ENCODE measurements at places on chromosomes 2 and 18. TPM values are rescaled to one million over a fixed set of nuclear protein-coding genes. Genes with fewer than 3 reads are reported as not detected.
A peak's percentile ranks its signal among the peaks of the same experiment; 100 is the strongest.

Gene COPS7B
- 53.9 TPM for total RNA-seq

DNA sequence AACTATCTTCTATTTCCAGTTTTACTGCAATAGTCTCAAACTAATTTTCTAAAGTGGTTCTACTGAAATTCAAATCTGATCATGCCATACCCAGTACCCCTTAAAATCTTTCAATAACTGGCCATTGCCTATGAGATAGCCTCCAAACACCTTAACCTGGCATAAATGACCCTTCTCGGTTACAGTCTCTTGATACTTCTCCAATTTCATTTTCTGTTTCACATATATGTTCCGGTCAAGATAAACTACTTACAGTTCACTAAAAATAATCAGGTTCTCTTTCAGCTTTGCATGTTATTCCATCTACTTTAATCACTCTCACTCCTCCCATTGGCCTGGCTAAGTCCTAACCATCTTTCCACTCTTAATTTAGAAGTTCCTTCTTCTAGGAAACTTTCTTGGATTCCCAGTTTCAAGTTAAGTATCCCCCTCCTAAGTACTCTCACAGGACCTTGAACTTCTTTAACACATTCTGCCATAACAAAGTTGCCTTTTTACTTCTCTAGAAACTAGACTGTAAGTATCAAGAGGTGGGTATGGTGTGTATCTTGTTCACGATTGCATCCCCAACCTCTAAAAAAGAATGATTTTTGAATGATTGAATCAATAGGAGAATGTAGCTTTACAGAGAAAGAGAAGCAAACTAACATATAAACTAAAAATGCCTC is 110.2 kb upstream of the RBBP8 start:
- H3K36me3 ChIP-seq: no peaks in the 10 kb centered on the region

- DNase-seq: no peak
- no peak overlapping the region for H3K27ac ChIP-seq
- H3K36me3 ChIP-seq: no peaks in the 10 kb centered on the region
Observed at GRCh38 chr2:80086831-80087230, 217.7 kb downstream of the LRRTM1 start.

Gene RAB27B
- total RNA-seq: 23.0 TPM

Gene AQP4
- not detected for total RNA-seq

- no peak for DNase-seq
- no peak overlapping the region for H3K27ac ChIP-seq
- H3K36me3 ChIP-seq: no peaks in the 10 kb centered on the region
- no peaks in the 10 kb centered on the region for H3K4me1 ChIP-seq
Observed at GRCh38 chr2:138428710-138429440, 72.7 kb upstream of the SPOPL start.

DNA sequence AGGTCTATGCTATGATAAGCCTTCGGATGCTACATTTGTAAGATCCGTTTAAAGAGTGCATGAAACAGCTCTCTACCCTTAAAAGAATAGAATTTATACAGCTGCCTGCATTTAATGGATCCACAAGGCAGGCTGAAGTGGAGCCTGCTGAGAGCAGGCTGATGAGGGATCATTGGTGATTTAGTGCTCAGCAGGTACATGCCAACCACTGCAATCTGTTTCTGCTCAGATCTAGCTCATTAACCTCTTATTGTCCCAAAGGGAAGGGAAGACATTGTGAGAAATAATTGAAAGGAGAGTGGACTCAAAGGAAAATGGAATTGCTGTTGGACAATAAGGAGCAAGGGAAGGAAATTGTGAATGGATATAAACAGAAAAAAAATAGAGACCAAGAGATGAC is 822.6 kb downstream of the TRIB2 start:
- H3K4me1 ChIP-seq: no peaks in the 10 kb centered on the region
- no peaks in the 10 kb centered on the region for H3K27me3 ChIP-seq
- H3K27ac ChIP-seq: no peak overlapping the region
- H3K4me3 ChIP-seq: no peak overlapping the region
- no peaks in the 10 kb centered on the region for H3K36me3 ChIP-seq
- no peak for DNase-seq

GRCh38 chr18:11308499-11308898 is 159.1 kb upstream of the PIEZO2 start:
- H3K4me1 ChIP-seq: no peaks in the 10 kb centered on the region
- DNase-seq: no peak
- no peak overlapping the region for H3K27ac ChIP-seq
- H3K4me3 ChIP-seq: no peak overlapping the region
- no peaks in the 10 kb centered on the region for H3K36me3 ChIP-seq

DNA sequence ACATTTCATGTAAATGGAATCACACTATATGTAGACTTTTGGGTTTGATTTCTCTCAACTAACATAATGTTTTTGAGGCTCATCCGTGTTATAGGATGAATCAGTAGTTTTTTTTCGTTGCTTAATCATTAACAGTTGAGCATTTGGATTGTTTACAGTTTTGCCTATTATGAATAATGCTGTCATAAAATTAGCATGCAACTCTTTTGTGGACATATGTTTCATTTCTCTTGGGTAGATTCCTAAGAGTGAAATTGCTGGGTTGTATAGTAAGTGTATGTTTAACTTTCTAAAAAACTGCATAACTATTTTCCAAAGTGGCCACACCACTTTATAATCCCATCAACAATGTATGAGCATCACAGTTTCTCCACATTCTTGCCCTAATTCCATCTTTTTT is 7.7 kb upstream of the RHBDD1 start:
- DNase-seq: no peak
- no peaks in the 10 kb centered on the region for H3K27me3 ChIP-seq
- H3K4me3 ChIP-seq: no peak overlapping the region
- H3K36me3 ChIP-seq: no peaks in the 10 kb centered on the region
- H3K27ac ChIP-seq: no peak overlapping the region

DNA sequence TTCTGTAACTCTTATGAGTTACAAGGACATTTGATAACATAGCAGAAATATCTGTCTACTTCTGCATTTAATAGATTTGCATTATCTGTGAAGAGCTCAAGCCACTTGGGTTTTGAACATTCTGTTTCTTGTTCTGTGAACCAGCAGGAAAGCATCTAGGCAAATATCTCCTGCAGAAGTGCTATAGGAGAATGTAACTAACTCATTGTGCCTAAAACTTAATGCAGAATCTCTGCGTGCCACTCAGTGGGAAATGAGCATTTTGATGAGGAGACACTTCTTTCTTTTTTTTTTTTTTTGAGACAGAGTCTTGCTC is 63.5 kb downstream of the MYOM1 start:
- no peak overlapping the region for H3K4me3 ChIP-seq
- no peak overlapping the region for H3K27ac ChIP-seq
- peaks cover 3% of the 10 kb centered on the region for H3K4me1 ChIP-seq
- DNase-seq: no peak

Gene RAD51AP2
- total RNA-seq: not detected

- no peaks in the 10 kb centered on the region for H3K4me1 ChIP-seq
- no peaks in the 10 kb centered on the region for H3K27me3 ChIP-seq
- H3K27ac ChIP-seq: no peak overlapping the region
- DNase-seq: no peak
- H3K4me3 ChIP-seq: no peak overlapping the region
Observed at GRCh38 chr2:160298960-160299359, 98.9 kb upstream of the ITGB6 start.

Gene RNMT
- total RNA-seq: 71.9 TPM

GRCh38 chr2:108635630-108636354 is 83.5 kb upstream of the RANBP2 start:
- H3K27ac ChIP-seq: no peak overlapping the region
- no peaks in the 10 kb centered on the region for H3K27me3 ChIP-seq
- peaks cover 22% of the 10 kb centered on the region for H3K4me1 ChIP-seq
- H3K36me3 ChIP-seq: no peaks in the 10 kb centered on the region

GRCh38 chr2:180050246-180050645 is 43.1 kb upstream of the CWC22 start:
- H3K4me3 ChIP-seq: no peak overlapping the region
- no peak for DNase-seq
- no peaks in the 10 kb centered on the region for H3K27me3 ChIP-seq

- H3K27me3 ChIP-seq: no peaks in the 10 kb centered on the region
- H3K27ac ChIP-seq: no peak overlapping the region
- H3K4me3 ChIP-seq: no peak overlapping the region
- peaks cover 8% of the 10 kb centered on the region for H3K4me1 ChIP-seq
- DNase-seq: no peak
- peaks cover 89% of the 10 kb centered on the region for H3K36me3 ChIP-seq
Observed at GRCh38 chr2:196143730-196144131, 27.6 kb downstream of the STK17B start.

Gene GRB14
- total RNA-seq: not detected

GRCh38 chr2:6826081-6826913 is 39.4 kb downstream of the CMPK2 start:
- H3K27ac ChIP-seq: no peak overlapping the region
- no peaks in the 10 kb centered on the region for H3K4me1 ChIP-seq
- peak; percentile 77 for DNase-seq
- H3K4me3 ChIP-seq: no peak overlapping the region
- H3K27me3 ChIP-seq: no peaks in the 10 kb centered on the region

- DNase-seq: no peak
- H3K36me3 ChIP-seq: no peaks in the 10 kb centered on the region
- no peak overlapping the region for H3K27ac ChIP-seq
Observed at GRCh38 chr2:64062840-64063239, 43.6 kb upstream of the VPS54 start.

Gene KDSR
- 11.1 TPM for total RNA-seq

- no peak overlapping the region for H3K4me3 ChIP-seq
- peaks cover 41% of the 10 kb centered on the region for H3K4me1 ChIP-seq
- no peaks in the 10 kb centered on the region for H3K27me3 ChIP-seq
Observed at GRCh38 chr2:224954980-224955379, 87.3 kb downstream of the DOCK10 start.

- DNase-seq: no peak
- H3K27ac ChIP-seq: no peak overlapping the region
- no peaks in the 10 kb centered on the region for H3K36me3 ChIP-seq
- H3K4me1 ChIP-seq: peaks cover 23% of the 10 kb centered on the region
- H3K27me3 ChIP-seq: no peaks in the 10 kb centered on the region
- no peak overlapping the region for H3K4me3 ChIP-seq
Observed at GRCh38 chr18:74996996-74997395, 211.9 kb downstream of the PTGR3 start.

GRCh38 chr2:42905341-42906110 is 113.1 kb upstream of the HAAO start:
- no peak for DNase-seq
- no peaks in the 10 kb centered on the region for H3K36me3 ChIP-seq
- H3K4me1 ChIP-seq: no peaks in the 10 kb centered on the region

- no peak overlapping the region for H3K4me3 ChIP-seq
- DNase-seq: no peak
- no peaks in the 10 kb centered on the region for H3K36me3 ChIP-seq
- no peaks in the 10 kb centered on the region for H3K4me1 ChIP-seq
- no peak overlapping the region for H3K27ac ChIP-seq
- no peaks in the 10 kb centered on the region for H3K27me3 ChIP-seq
Observed at GRCh38 chr2:204628926-204629712, 83.8 kb downstream of the PARD3B start.

DNA sequence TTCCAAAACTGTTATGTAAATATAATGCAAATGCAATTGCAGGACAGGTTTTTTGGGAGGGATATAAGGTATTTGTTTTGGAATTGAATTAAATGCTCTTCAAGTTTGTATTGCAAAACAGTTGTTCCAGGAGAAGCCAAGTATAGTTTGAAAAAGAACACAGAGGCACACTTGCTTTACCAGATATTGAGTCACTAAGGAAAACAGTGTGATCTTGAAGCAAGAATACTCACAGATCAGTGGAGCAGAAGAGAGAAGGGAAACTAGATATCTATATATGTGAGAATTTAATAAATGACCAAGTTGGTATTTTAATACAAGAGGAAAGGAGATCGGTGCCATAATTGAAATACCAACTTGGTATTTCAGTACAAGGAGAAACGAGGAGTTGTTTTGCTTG is 178.9 kb downstream of the CAPN13 start:
- H3K36me3 ChIP-seq: no peaks in the 10 kb centered on the region
- H3K4me1 ChIP-seq: peaks cover 2% of the 10 kb centered on the region
- H3K27ac ChIP-seq: no peak overlapping the region

DNA sequence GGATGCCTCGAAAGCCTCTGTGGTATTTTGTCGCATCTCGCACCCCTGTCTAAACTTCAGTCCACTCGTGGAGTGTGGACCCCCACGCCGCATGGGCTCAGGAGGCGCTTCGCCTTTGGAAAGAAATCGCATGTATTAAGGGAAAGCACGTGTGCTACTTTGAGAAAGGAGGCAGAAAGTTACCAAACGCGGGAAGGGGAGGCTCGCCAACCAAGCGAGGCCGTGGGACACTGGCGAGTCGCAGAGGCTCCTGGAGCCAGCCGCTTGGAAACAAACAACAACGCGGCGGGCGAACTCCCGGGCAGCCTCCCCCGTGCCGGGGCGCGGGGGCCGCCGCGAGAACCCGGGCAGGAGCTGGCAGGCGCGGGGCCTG is 455 bp upstream of the AGAP1 start:
- H3K4me1 ChIP-seq: peaks cover 4% of the 10 kb centered on the region
- no peak overlapping the region for H3K27ac ChIP-seq
- H3K4me3 ChIP-seq: no peak overlapping the region
- no peaks in the 10 kb centered on the region for H3K36me3 ChIP-seq
- H3K27me3 ChIP-seq: peaks cover 15% of the 10 kb centered on the region

DNA sequence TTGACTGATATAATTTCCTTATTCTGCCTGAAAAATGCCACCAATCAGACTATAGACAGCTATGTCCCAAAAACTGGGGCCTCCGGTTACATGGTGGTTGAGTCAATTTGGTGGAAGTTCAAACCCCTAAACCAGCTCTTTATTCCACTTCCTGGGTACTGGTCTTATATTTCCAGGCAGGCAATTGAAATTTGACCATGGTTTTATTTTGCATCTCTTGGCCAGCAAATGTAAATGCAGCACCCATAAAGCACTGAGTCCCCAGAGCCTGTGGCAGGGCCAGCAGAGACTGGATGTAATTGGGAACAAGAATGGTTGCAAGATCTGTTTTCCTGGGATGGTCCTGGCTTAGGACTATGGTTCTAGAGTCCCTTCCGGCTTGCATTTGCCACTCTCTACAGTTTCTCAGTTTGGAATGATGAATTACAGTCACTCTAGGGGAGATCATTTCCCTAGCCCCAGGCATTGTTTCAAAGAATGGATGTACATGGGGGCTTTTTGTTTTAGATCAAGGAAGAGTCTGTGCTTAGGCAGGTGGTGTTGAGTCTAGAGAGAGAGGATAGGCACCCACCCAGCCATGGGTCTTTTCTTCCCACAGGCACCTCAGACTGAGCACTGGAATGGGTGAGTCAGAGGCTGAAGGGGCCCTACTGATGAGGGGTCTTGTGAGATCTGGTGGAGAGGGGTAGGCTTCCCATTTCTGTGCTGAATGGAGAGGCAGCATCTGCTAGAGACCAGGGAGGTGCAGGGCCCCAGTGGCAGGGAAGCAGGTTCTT is 108.4 kb upstream of the CDC42EP3 start:
- no peak for DNase-seq
- no peak overlapping the region for H3K27ac ChIP-seq
- no peaks in the 10 kb centered on the region for H3K27me3 ChIP-seq

DNA sequence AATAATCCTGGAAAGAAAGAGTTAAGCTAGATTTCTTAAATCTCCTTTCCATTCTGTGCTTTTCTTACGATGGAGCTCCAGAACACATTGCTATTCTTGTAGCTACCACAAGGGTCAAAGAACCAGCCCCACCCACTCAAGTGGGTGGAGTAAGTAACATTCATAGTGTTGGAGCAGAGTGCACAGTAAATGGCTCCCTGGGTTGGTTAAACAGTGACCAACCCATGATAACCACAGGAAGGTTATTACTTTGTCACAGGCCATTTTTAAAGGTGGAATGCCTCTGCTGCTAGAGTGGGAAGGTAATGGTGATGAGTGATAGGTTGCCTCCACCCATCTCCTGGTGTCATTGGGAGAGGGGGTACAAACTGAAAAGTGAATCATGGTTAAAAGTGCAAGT is 13.9 kb downstream of the ARPC2 start:
- H3K4me3 ChIP-seq: no peak overlapping the region
- DNase-seq: peak; percentile 36
- H3K27ac ChIP-seq: peak overlapping the region; percentile 32
- no peaks in the 10 kb centered on the region for H3K27me3 ChIP-seq
- peaks cover 45% of the 10 kb centered on the region for H3K4me1 ChIP-seq
